ENCODE measurements at places on chromosomes 4 and X.

DNA sequence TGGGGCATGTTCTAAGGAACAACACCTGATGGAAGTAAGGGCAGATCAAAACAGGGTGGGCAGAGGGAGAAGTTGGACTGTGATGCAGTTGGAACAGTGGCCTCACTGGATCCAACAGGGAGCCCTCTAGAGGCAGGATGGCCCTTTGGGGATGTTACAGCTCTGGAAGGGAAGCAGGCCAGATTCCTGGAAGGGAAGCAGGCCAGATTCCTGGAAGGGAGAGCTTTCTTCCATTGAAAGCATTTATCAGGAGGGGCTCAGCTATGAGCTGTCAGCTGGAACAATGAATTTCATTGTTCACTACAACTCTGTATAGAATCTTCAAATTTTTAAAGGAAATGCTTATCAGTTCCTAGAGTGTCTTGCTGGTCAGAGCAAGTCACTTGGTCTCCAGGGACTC is 17.7 kb downstream of the IL15 start:
- peak; percentile 25 for DNase-seq

DNA sequence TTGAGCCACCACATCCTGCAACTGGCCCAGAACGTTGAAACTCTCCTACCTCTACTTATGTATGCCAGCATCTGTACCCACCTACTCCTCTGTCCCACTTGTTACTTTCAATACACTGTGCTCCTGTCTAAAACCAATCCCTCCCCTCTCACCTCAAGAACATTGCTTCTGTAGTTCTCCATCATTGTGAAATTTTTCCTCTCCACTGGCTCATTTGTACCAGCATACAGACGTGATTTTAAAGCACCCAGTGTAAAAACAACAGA is 25.5 kb upstream of the USO1 start:
- DNase-seq = no peak

DNA sequence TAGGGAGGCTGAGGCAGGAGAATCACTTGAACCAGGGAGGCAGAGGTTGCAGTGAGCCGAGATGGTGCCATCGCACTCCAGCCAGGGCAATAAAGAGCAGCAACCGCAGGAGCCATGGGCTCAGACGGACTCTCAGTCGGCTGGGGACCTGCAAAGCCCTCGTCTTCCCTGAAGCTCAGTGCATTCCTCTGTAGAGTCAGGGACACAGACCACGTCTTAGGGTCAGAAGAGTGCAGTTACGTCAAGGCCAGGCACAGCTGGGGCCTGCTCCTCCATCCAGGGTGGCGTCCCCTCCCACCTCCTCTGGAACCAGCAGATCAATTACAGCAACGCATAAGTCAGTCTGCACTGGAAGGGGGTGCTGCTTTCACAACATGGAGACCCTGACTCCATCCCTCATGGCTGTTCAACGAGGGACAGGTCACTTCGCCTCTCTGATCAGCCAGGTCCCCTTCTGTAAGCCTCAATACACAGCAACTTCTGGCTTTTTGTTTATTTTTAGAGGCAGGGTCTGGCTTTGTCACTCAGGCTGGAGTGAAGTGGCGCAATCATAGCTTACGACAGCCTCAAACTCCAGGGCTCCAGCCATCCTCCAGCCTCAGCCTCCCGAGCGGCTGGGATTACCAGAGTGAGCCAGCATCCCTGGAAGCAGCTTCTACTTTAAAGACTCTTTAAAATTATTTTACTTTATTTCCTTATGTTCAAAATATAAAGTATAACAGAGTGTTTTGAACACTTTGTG is 76.4 kb downstream of the ZFYVE28 start:
- DNase-seq = no peak

GRCh38 chr4:48899950-48900349 is 6.6 kb downstream of the OCIAD2 start:
- DNase-seq = no peak

GRCh38 chr4:122707497-122707896 is 25.0 kb upstream of the BBS12 start:
- no peak for DNase-seq

DNA sequence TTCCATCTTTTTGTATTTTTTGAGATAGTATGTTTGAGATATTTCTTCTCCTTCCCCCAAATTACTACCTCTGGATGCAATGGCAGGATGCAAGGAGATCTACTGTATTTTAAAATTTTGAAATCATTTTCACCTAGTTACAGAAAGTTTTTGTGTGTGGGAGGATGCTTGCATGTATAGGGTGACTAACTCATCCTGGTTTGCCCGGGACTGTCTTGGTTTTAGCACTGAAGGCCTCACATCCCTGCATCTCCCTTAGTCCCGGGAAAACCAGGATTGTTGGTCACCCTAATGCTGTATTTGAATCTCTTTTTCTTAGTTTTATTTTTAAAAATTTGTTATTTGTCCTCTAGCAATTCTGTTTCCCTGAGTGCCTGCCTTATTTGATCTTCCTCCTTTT is 12.1 kb downstream of the SUPT20HL2 start:
- no peak for DNase-seq

DNA sequence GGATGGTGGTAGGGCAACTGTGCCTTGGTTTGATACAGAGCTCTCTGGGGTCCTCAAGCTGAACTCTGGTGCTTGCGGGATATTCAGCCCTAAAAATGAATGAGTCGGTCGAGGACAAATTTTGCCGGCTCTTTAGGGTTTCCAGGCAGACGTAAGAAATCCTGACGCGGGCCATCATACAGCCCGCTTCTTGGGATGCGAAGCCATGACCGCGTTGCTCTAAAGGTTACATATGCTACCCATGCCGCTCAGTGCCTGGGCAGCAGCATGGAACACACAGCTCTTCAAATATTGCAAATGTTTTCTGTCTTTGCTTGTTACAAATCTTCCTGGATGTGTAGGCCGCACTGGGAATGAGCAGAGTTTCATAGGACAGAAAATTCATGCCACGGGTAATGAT is 55.6 kb downstream of the NBDY start:
- DNase-seq = no peak

DNA sequence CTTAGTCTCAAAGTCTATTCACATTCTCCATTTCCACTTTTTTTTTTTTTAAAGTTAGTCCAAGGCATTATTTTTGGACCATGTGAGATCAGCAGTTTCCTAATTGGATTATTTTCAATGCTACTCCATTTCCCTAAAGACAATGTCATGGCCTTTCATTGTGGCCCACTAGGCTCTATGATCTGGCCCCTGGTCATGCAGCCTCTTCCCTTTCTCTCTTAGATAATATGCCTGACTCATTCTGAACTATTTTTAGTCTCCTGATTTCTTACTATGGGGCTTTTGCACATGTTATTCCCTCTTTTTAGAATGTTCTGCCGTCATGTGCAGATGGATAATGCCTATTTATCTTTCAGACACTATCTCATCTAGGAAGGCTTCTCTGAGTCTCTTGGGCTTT is 157.3 kb downstream of the TMA16 start:
- no peak for DNase-seq

DNA sequence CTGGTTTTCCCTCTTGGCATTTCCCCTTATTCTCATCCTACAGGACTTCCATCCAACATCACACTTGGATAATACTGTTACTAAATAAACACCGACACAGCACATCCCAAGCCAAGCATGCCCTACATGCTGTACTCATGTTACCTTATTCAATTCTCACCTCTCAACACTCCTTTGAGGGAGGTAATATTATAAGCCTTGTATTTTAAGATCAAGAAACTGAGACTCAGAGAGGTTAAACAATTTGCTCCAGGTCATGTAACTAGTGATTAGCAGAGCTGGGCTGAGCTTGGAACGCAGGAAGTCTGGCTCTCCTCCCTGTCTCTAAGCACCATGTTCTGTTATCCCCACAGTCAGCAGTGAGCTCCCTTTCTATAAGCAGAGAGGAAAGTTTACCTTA is 333.6 kb upstream of the IGFBP7 start:
- no peak for DNase-seq

GRCh38 chrX:13397878-13398818 is 78.3 kb upstream of the ATXN3L start:
- DNase-seq = peak; percentile 74

DNA sequence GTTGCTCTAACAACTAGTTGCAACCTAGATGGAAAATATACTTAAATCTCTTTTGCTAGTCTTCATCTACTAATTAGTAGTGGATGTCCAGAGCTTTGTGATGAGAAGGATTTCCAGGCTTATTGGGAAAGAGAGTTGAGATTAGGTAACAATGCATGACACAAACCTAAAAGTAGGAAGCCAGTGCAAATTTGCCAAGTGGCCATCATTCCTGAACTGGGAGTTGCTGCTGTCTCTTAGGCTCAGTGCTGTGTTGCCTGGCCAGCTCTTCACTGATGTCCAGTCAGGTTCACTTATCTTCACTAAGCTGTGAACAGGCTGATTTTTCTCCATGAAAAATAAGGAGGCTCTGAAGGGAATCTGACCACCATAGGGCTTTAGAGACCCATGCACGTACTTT is 105.6 kb upstream of the AMOT start:
- no peak for DNase-seq

DNA sequence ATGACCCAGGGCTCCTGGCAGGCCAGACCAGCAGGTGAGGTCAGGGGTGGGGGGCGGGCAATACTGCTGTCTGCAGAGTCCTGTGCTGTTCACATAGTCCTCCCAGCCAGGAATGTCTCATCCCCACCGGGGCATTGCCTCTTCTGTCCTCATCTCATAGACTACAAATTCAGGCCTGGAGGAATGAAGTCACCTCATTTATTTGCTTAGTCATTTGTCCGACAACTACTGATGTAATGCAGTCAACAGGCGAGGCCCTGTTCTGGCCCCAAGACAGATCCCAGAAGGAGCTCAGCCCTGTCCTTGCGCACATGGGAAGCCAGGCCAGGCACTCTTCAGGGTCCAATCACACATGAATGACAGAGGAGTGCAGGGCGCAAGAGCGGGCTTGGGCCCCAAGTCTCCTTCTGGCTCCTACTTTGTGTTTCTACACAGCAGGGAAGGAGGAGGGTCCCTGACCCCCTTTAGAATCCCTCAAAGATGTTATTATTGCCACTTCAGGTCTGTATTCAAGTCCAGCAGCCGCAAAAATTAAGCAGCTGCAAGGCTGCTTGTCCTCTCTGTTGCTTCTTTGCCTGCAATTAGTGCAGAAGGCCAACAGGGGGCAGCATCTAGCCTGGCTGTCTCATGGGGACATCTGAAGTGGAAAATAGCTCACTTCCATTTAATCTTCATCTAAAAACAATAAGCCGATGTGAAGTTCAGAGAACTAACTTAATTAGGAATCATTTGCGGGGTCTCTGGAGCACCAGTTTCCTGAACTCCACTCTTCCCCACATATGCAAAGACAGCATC is 15.2 kb upstream of the HMX1 start:
- no peak for DNase-seq

GRCh38 chrX:148135738-148136137 is 154.6 kb downstream of the FMR1NB start:
- DNase-seq = peak; percentile 16

GRCh38 chr4:89400287-89401035 is 92.9 kb upstream of the GPRIN3 start:
- DNase-seq = no peak

- no peak for DNase-seq
These were observed 54.6 kb downstream of the NIPAL1 start for GRCh38 chr4:48071191-48071590.

DNA sequence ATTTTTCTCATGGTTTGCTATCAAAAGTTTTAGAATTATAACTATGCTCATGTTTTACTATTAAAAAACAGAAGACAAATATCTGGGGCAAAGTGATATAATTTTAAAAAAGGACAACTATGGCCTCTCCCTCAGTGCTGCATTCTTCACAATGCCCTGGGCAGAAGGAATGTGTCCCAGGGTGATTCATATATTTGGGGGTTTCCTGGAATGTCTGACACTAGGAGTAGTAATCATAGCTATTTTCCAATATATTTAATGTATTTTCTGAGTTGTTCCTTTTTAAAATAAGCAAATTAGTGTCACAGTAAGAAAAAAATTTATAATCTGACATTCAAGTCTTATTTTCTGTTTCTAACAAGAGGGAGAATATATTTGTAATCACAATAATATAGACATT is 281.7 kb downstream of the UNC5C start:
- DNase-seq = no peak

- no peak for DNase-seq
These were observed 30.5 kb upstream of the PRKX start for GRCh38 chrX:3743801-3744439.

GRCh38 chrX:10892621-10893225 is 218.4 kb upstream of the HCCS start:
- no peak for DNase-seq

GRCh38 chr4:42710761-42711160 is 53.9 kb upstream of the ATP8A1 start:
- DNase-seq = no peak

DNA sequence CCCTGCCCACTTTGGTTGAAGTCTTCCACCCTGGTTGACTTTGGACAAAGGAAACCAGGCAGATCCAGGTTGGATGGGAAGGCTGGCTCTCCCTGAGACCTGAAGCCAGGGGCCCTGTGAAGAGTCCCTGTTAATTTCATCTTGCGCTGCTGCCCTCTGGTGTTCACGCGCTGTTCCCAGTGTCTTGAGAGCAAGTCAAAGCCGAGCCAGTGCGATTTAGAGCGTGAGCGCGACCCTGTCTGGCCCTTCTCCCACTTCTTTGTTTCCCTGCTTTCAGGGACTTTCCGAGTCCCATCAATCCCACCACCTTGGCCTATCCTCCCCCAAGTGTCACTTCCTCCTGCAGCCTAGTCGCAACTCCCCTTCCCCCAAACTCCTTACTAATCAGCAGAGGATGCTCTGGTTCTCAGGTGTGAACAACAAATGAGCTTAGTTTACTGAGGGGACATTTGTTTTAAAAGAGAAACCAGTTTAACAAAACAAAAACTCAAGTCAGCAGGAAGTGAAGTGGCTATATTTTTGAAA is 25.8 kb upstream of the CHRNA9 start:
- peak; percentile 92 for DNase-seq

DNA sequence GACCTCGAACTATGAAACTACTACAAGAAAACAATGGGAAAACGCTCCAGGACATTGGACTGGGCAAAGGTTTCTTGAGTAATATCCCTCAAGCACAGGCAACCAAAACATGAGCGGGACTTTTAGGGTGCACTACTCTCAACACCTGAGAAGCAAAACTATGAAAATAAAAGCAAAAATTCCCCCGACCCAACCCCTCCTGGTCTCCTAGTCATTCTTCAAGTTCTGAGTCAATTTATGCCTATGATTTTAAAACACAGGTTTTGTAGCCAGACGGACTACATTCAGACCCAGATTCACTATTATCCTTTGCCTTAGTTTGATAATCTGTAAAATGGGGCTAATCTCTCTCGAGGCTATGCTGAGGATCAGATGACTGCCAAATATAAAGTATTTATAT is 97.0 kb downstream of the SOWAHB start:
- no peak for DNase-seq

DNA sequence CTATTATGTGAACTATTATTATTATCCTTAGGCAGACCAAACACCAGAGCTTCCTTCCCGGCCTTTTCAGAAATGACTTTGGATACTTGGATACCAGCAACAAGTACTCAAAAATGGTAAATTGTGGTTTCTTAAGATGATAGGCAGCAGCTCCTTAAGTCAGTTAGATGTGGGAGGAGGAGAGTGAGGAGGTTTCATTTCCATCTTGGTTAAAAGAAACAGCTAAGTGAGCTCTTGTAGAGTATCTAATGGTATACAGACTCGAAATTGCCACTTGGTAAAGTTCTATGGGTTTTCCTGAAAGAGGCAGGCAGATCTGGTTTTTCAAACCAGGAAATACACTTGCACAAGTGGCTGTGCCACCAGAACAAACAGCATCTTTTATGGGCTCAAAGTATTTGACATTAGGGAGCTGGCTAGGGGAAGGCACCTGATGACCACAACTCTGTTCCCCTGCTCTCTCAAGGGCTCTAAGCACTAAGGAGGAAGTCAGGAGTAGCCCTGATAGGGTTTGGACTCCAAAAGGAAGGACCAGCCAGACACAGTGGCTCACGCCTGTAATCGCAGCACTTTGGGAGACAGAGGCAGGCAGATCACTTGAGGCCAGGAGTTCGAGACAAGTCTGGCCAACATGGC is 130.9 kb downstream of the TMEM164 start:
- DNase-seq = no peak

All from femur (tissue), 1 donor.